NAMALWA (cell line): ENCODE measurements at places on chromosomes 16 and 17.
A peak's percentile ranks its signal among the peaks of the same experiment; 100 is the strongest.

- DNase-seq: peak; percentile 73
These were observed 1.4 kb downstream of the EIF5A start for GRCh38 chr17:7308625-7309433.

DNA sequence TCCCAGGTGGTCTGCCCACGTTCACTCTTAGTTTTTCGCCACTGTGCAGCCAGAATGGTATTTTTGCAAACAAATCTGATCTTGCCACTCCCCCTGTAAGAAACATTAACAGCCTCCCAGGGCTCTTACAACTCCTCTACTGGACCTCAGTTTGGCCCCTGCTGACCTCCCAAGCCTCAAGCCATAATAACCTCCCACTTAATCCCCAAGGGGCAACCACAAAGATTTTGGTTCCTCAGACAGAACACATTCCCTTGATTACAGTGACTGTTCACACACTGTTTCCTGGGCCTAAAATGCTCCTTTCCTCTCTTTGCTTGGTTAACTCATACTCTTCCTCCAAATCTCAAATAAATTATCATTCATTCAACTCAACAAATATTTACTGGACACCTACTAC lies 21.5 kb upstream of the CD300E start:
- DNase-seq: no peak

- no peak for DNase-seq
These were observed 91.4 kb upstream of the DYNLRB2 start for GRCh38 chr16:80449392-80449791.

DNA sequence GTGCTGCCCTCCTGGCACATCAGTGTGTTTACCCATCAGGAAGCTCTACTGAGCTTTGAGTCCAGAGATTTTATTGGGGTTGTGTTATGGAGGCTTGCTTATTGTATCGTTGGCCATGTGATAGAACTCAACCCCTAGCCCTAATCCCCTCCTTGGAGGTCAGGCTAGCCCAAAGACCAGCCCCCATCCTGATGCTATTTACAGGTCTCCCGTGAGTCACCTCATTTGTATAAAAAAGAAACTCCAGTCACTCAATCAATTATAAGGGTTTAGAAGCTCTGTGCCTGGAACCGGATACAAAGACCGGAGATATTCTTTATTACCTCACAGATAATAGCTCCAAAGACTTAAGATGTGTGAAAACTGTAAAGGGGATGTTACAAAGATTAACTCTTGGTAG lies 405.9 kb downstream of the CNTNAP4 start:
- DNase-seq: no peak

DNA sequence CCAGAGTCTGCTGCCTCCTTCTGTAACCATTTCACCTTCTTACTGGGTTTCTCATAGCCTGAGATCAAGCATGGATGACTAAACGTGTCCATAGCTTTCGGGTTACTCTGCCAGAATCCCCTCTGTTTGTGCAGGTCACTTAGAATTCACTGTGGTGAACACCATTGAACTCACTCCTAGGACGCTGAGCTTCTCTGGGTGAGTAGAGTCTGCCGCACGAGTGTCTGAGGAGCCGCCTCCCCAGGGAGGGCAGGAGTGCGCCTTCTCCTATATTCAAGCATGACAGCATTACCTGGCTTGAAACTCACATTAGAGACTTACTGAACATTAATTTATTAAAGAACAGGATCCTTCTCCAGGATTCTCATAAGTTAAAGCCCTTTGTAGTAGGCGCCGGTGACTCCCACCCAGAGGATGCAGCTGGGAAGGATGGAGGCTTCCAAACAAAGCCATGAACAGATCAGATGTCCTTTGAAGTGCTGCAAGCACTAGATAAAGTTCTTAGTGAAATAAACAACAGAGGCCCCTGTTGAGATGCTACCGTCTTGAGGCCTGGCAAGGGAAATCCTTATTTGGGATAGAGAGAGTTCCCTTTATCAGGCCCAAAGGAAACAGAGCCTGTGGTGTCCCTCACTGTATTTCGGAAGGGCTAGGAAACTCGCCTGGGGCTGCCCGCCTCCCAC lies 144.6 kb upstream of the PLCG2 start:
- DNase-seq: no peak

- no peak for DNase-seq
These were observed 30.8 kb downstream of the MPRIP start for GRCh38 chr17:17073030-17073564.
